IPS-NIHi11 (cell line): ENCODE measurements at places on chromosomes 12 and 14.

DNA sequence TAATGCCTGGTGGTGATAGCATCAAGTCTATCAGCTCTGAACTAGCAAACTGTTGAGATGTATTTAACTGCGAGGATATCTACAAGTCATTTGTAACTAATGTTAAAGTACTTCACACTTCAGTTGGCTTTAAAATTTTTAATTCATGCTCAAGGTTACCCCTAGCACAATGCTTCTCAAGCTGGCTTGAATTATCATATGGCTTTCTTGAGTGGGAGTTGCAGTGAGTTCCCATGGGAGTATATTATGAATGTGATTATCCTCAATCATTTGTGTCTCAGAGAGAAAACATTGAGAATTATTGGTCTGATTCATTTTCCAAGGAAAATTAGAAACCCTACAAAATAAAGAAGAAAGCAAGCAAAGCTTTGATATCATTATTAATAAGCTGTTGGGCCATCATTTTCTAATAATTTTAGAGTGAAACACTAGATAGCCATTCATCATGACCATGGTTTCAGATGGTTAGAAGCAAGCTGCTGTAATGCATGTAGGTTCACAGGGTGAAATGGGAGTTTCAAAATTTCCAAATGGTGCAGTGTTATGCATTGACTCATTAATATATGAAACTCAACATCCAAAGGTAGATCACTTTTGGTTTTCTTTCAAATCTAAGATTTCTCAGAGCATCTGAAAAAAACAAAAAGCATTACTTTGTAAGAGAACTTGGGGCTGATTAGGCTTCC is 11.8 kb upstream of the KRAS start:
- no peak for DNase-seq

DNA sequence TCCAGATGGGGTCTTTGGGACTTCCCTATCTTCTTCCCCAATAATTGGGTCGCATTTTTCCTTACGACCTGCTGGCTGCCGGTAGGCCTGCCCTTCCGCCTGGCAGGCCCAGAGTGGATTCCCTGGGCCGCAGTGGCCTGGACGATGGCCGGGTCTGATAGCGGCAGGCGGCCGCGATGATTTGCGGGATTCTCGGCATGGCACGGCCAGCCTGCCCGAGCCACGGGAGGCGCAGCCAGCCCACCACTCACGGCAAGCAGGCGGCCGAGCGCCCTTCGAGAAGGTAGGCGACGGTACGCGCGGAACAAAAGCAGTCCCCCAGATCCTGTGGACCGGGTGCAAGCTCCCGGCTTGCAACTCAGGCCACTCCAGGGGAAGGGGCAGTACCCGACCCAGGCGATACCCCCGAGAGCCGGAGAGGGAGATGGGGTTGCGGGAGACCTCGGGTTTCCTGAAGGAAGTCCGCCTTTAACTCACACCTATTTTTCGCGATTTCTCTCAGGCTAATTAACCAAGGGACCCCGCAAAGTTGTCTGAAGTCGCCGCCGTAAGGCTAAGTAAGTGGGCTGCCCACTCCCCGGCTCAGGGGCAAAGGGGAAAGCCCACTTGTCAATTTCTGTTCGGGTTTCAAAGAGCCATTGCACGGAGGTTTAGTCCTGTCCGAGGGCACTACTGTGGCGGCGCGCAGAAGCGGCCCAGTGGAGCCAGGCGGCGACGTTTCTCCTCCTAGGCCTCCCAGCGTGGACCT is 1.4 kb upstream of the GSC start:
- DNase-seq: peak; percentile 28

DNA sequence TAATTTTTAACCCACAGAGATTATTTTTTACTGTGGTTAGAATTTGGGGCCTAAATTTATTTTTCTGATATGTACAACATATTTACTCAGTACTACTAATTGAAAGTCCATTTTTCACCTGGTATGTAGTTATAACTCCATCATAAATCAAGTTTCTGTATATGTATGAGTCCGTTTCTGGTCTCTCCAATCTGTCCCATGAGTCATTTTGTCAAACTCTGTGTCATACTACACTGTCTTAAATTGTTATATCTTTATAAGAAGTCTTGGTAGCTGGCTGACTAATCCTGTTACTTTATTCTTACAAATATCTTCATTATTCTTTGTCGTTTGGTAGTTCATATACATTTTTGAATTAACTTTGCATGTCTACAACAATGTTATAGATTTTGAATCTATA is 344.0 kb downstream of the PDZRN4 start:
- DNase-seq: no peak

GRCh38 chr12:54162741-54163140 is 26.0 kb downstream of the SMUG1 start:
- DNase-seq: no peak

- no peak for DNase-seq
These were observed 256.2 kb downstream of the BCL11B start for GRCh38 chr14:99015833-99016232.

GRCh38 chr14:33733310-33733709 is 217.6 kb downstream of the EGLN3 start:
- no peak for DNase-seq

GRCh38 chr12:56160193-56160763 is 2.1 kb downstream of the MYL6 start:
- DNase-seq: no peak

DNA sequence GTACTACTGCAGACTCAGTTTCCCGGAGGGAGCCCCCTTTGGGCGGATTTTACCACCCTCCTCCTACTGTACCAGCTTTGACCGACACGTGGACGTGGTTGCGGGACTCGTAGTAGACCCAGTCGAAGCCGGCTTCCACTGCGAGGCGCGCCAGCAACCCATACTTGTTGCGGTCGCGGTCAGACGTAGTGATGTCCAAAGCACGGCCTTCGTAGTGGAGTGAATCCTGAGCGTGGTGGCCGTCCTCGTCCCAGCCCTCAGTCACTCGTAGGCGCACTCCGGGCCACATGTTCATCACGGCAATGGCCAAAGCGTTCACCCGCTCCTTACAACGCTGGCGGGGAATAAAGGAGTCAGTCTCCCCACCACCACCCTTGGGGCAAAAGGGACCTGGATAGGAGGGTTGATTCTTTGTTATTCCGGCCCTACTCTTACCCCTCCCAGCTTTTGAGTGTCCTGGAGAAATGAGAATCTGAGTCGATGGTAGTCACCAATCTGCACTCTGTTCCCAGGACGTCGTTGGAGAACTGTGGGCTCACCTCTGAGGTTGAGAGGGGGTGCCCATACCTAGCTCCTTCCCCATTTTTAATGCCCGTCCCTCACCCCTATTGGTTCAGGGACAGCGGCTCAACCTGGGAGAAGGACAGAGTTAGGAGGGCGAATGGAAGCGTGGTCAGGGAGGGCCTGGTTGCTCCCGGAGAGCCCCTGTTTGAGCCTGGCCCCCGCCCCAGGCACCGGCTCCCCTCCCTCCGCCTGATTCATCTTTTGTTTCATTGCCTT is 3.4 kb downstream of the DHH start:
- no peak for DNase-seq

GRCh38 chr14:47346849-47347248 is 328.6 kb downstream of the MDGA2 start:
- DNase-seq: no peak

GRCh38 chr14:101184104-101184455 is 280.6 kb upstream of the RTL1 start:
- DNase-seq: no peak

DNA sequence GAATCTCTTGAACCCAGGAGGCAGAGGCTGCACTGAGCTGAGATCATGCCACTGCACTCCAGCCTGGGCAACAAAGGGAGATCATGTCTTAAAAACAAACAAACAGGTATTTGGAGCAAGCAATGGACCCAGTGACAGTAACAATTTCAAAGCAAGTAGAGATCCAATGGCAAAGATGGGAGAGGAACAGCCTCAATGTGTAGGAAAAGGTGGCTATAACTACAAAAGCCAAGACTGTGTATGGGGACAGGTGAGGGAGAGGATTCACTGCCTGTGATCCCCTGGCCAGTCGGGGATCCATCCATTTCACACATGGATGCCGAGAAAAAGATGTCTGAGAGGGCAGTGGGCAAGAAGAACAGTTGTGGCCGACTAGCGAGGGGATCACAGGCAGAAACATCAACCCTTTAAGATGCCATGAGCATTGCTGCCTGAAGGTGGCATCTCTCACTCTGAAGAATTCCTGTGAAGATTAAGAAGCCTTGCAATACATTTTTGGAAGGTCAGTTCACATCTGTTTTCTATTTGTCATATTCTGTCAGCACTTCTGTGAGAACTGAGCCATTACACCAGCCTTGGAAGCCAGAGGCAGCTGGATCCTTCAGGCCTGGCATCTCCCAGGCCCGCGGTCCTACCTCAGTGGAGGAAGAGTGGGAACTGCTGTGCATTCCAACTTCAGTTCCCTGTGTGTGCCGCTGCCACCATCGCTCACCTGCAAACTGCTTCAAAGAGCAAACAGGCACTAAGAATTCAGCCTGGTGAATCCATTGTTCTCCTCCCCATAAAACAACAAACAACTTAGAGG is 54.5 kb upstream of the FRS2 start:
- peak; percentile 70 for DNase-seq

DNA sequence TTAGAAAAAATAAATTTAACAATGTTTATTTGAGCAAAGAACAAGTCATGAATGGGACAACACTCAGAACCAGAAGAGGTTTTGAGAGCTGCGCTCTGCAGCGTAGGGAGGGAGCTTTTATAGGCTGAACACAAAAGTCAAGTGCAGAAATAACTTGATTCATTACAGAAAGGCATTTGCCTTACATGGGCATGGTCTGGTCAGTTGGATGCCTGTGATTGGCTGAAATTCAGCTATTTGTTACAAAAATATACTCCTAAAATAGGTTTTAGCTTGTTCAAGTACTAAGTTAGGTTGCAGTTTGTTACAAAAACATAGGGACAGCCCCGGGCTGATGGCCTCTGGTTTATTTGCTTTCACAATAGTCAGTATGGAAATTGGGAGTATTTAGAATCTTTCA is 118.0 kb downstream of the NUAK1 start:
- DNase-seq: no peak
